Omental fat pad (tissue), 4 donors: ENCODE measurements at places on chromosomes 7 and 10.

- no peak for DNase-seq
Measured at GRCh38 chr10:1094112-1095057, 38.2 kb downstream of the WDR37 start.

DNA sequence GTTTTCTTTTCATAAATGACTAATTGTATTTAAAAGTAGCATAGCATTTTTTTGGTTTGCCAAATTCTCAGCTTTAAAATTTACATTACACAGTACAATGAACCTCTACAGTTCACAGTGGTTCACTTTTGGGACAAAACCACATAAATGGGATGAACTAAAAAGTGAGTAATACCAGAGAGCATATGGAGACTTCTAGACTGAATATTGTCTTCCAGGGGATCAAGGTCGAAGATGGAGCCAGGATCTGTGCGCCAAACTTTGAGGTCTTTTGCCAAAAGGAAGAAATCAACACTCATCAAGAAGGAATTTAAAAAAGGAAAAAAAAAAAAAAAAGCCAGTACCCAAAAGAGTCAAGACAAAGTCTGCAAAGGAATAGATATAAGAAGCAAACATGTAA lies 87.5 kb downstream of the NEBL start:
- DNase-seq: no peak

- no peak for DNase-seq
Measured at GRCh38 chr7:95102662-95103061, 195.3 kb downstream of the PPP1R9A start.

GRCh38 chr7:1916601-1916970 lies 246.5 kb downstream of the ELFN1 start:
- DNase-seq: no peak

GRCh38 chr7:3149231-3149995 lies 105.7 kb upstream of the CARD11 start:
- DNase-seq: no peak
